ENCODE measurements at places on chromosomes 4 and X.

- no peak for DNase-seq
Measured at GRCh38 chrX:44290718-44291117, 52.8 kb downstream of the EFHC2 start.

DNA sequence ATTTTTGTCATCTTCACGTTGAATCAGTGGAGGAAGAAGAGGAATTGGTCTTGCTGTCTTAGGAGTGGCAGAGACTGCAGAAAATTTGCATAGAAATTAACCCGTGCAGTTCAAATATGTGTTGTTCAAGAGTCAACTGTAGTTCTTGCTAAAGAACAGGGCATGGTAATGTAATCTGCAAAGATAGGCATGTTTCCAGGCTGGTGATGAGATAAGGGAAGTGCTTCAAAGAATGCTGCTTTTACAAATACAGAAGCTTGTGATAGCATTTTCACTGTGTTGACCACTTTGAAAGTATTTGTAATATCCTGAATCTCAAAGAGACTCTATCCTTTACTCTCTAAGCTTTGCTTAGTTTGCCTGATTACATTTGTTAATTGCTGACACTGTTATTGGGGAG lies 60.1 kb downstream of the PRRG1 start:
- DNase-seq: no peak

GRCh38 chr4:172652369-172652768 lies 516.2 kb upstream of the GALNT7 start:
- DNase-seq: no peak

DNA sequence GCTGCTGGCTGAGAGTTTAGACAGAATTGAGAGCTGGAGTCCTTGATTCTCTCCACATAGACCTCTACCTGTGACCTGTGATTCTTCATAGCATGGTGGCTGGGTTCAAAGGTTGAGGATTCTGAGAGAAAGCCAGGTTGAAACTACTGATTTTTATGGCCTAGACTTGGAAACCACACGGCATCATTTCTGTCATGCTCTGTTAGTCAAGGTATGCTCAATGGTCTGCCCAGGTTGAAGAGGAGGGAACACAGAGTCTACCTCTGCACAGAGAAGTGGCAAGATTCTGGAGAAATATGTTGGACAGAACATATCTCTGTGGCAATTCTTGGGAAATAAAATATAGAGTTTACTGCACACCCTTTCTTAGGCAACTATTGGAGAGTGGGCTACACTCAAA lies 57.2 kb upstream of the CXorf66 start:
- DNase-seq: peak; percentile 0

GRCh38 chr4:102455750-102456149 lies 45.4 kb upstream of the NFKB1 start:
- DNase-seq: no peak

- no peak for DNase-seq
Measured at GRCh38 chr4:89563431-89563830, 255.8 kb upstream of the GPRIN3 start.

- no peak for DNase-seq
Measured at GRCh38 chr4:110840221-110840654, 217.4 kb upstream of the PITX2 start.

- DNase-seq: no peak
Measured at GRCh38 chrX:69029771-69030170, 135.5 kb downstream of the PJA1 start.

GRCh38 chrX:69987691-69988090 lies 62.0 kb downstream of the AWAT2 start:
- DNase-seq: no peak

GRCh38 chrX:71198066-71198465 lies 25.0 kb upstream of the GJB1 start:
- DNase-seq: no peak

GRCh38 chr4:32226204-32226603 lies 1506.0 kb downstream of the PCDH7 start:
- DNase-seq: no peak

DNA sequence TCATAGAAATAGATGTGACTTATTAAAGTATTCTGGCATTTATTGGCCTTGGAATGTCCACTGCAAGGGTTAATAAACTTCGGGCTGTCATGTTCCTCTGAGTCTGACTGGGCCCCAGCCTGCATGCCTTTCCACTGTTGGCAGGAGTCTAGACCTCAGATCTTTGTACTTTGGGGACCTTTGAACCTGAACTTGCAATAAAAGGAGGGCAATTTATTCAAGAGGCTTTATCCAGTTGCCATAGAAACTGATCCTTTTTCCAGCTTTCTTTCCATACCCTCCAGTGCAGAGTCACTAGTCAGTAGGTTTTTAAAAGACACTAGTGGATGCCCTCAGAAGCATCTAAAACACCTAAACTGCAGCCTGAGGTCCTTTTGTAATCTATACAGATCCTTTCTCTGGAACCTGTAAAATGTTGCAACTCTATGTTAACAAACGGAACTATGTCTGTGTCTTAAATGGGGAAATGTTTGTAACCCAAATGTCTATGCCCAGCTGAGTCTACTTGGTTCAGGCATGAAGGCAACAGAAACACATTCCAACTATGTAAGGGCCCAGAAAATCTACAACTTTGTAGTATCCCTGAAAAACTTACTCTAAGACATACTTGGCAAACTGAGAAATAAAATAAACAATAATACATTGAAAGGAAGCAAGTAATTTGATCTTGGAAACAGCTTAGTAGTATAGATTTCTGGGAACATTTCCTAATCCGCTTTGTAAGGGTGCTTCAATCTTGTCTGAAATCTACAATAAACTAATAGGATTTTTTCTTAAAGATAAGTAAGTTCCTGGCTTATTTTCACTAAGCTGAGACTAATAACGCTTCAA lies 41.5 kb downstream of the SOWAHB start:
- no peak for DNase-seq

DNA sequence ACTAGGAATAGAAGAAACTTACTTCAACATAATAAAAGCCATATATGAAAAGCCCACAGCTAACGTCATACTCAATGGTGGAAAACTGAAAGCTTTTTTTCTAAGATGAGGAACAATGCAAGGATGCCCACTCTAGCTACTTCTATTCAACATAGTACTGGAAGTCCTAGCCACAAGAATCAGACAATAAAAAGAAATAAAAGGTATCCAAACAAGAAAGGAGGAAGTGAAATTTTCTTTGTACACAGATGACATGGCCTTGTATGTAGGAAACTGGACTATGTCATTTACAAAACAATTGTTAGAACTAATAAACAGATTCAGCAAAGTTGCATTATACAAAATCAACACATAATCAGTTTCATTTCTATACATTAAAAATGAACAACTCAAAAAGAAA lies 25.5 kb upstream of the NXT2 start:
- DNase-seq: no peak

- no peak for DNase-seq
Measured at GRCh38 chr4:27648416-27648815, 787.8 kb downstream of the STIM2 start.

DNA sequence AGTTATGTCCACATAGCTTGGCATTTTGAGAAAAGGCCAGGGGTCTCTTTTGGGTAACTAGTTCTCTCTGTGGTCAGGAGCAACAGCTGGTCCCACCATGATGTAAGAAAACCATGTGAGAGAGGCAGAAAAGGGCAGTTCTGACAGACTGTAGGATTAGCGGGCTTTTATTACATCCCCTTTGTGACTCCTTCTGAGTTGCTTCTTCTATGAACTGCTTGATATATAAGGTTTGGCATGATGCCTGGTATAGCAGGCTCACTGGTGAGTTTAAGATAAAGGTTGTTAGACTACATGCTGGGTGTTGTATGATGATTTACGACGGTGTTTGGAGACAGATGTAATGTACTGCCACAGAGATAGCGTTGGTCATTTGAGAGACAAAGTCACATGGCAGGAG lies 2308.1 kb upstream of the AGA start:
- no peak for DNase-seq

GRCh38 chrX:8738588-8739189 lies 6.8 kb upstream of the ANOS1 start:
- peak; percentile 41 for DNase-seq

DNA sequence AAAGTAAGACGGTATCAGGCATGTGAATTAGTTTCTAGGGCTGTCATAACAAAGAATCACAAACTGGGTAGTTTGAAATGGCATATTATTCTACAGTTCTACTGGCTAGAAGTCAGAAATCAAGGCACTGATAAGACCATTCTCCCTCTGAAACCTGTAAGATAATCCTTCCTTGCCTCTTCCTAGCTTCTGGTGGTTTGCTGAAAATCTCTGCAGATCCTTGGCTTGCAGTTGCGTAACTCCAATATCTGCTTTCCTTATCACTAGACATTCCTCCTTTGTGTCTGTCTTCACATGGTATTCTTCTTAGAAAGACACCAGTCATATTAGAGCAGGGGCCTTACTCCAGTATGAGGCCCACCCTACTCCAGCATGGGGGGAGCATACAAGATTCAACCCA lies 19.6 kb upstream of the LCORL start:
- DNase-seq: no peak
